T-helper 9 cell (primary cell): ENCODE measurements at places on chromosomes 13 and 19.
A peak's percentile ranks its signal among the peaks of the same experiment; 100 is the strongest.

DNA sequence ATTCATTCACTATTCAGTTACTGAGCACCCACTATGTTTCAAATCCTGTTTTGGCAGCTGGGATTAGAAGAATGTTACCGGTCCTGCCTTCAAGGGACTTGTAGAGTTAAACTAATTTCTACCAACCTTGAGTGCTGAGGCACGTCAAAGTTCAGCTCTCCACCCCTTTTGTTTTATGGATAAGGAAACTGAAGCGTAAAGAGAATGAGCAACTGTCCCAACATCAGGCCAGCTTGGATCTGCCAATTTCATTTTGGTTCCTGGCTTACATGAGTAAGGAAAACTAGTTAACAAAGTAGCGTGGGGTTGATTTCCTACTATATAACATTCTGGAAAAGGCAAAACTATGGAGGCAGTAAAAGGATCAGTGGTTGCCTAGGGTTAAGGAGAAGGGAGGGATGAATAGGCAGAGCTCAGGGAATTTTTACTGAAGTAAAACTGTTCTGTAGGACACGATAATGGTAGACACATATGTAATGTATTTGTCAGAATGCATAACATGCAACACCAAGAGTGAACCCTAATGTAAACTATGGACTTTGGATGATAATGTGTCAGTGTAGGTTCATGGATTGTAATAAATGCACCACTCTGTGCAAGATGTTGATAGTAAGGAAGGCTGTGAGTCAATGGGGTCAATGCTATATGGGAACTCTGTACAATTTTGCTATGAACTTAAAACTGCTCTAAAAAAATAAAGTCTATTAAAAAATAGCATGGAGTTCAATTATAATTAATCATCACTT lies 19.9 kb upstream of the MTIF3 start:
- DNase-seq, result no peak

DNA sequence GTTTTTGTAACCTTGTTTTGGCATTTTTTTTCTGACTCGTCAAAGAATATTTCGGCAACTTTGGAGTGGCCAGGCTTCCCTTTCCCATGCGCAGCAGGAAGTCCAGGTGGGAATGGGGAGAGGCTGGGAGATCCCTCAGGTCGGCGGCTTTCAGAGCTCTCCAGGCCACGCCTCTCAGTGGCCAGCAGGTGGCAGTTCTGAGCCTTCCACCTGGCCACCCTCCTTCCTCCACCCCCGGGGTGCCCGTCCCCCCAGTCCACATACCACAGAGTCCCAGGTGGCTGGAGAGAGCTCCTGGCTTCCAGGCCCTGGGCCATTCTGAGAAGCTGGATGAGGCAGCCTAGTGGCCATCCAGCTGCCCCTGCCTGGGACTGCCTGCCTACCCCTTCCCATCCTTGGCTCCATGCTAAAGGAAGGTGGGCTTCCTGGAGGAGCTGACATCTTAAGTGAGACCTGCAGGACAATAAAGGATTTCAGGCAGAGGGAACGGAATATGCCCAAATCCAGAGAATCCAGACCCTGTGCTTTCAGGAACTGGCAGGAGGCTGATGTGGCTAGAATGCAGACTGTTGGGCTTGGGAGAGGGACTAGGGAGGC lies 46.3 kb downstream of the CCNE1 start:
- peak; percentile 22 for DNase-seq

DNA sequence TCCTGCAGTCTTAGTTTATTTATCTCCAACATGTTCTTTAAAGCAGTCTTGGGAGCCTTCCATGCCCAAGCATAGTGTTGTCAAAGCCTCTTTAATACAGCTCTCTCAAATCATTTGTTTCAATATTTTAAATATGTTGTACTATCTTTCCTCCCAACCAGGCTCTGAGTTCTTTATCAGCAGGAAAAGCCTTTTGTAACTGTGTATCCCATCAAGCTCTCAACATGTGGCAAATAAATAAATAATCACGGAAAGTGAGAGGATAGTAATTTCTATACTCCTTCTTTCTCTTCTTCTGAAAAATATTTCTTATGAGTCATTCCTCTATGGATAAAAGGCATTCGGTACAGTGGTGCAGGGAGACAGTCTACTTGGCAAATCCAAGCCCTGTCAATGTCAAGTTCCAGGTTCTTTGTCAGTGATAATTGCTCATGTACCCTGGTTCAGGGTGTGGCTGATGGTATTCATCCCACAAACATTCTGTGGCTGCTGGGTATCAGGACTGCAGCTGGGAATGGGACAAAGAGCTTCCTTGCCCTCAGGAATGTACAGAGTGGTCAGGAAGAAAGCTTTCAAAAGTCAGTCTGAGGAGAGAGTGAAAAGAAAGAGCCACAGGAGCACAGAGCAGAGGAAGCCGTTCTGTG lies 384.3 kb downstream of the EFNB2 start:
- DNase-seq, result no peak

GRCh38 chr13:19862481-19863313 lies 752 bp downstream of the ZMYM5 start:
- DNase-seq, result peak; percentile 23

GRCh38 chr13:69315039-69315438 lies 792.6 kb upstream of the ATXN8OS start:
- no peak for DNase-seq

DNA sequence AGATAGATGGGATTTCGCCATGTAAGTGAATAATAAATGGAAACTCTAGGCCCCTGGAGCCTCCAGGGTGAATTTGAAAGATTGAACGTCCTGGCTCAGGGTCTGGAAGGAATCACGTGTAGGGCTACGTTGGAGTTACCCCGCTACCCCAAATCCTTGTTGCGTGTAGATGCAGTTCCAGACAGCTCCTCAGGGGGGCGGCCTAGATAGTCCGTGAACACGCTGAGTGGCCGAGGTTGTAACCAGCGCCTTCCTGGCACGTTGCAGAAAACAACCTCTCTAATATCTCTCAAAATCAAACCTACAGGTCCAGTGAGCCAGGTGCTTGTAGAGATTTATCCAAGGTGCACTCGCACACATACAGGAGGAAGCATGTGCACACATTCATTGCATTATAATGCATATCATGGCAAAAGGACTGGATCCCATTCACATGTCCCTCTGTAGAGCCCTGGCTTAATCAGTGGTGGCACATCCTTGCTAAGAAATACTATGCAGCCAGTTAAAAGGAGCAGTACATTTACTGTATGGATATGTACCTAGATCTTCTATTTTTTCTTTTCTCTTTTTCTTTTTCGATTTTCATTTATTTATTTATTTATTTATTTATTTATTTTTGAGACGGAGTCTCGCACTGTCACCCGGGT lies 2.5 kb upstream of the KEAP1 start:
- DNase-seq, result peak; percentile 78

- no peak for DNase-seq
These were observed 4.6 kb upstream of the CDC42EP5 start for GRCh38 chr19:54477650-54478049.

DNA sequence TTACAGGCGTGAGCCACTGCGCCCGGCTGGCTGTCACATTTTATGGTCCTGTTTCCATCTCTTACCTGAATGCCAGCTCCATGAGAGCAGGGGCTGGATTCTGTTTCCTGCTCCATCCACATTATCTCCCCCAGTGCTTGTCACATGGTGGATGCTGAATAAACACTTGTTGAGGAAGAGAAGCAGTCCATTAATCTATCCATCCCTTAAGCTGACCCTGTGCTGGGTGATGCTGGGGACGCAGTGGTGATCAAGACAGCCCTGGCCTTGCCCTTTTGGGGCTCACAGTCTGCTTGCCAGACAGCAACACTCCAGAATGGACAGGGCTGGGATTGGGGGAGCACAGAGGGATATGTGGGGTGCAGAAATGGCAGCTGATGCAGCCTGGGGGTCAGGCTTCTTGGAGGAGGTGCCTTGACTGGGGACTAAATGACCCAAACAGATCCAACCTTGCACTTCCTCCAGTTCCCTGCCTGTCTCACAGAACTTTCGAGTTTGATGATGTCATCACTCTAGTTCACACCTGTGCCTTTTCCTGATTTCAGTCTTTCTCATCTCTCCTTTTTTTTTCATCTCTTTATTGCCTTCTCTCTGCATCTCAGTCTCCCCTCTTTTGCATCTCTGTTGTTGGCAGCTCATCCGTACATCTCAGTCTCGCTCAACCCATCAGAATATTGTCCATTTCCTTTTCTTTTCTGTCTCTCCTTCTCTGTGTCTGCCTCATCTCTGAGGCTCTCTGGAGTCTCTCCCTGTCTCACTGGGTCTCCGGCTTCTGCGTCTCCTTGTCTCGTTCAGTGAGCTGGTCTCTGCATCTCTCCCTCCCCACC lies 4.6 kb downstream of the IRF2BP1 start:
- no peak for DNase-seq

- no peak for DNase-seq
These were observed 45.1 kb downstream of the TMEM255B start for GRCh38 chr13:113804017-113804702.

- DNase-seq, result no peak
These were observed 12.9 kb downstream of the SIGLECL1 start for GRCh38 chr19:51263808-51264207.

DNA sequence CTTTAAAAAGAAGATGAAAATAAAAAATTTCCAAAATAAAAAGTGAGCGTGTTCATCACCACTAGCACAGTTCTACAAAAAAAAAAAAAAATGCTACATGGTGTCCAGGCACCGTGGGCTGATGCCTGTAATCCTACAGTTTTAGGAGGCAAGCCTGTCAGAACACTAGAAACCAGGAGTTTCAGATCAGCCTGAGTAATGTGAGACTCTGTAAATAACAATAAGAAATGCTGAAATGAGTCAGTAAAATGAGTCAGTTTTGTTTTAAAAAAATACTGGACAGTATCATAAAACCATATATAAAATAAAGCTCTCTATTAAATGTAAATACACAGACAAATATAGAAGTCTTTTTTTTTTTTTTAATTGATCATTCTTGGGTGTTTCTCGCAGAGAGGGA lies 30.0 kb downstream of the ZNF91 start:
- DNase-seq, result no peak

GRCh38 chr13:104286566-104287290 lies 1220.5 kb upstream of the SLC10A2 start:
- DNase-seq, result no peak

- peak; percentile 73 for DNase-seq
These were observed 13.6 kb downstream of the CFD start for GRCh38 chr19:873084-873483.

DNA sequence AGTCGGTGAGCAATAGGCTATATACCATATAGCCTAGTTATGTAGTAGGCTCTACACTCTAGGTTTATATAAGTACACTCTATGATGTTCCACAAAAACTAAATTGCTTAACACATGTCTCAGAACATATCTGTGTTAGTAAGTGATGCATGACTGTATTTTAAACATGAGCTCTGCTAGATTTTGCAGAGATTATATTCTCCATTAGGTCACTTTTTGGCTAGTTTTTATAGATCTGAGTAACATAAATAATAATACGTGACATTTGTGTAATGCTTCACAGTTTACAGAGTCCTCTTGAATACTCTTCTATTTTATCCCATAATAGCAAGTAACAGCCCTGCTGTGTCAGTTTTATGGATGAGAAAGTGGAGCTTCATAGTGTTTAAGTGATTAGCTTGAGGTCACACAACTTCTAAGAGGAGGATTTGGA lies 47.8 kb downstream of the NDFIP2 start:
- DNase-seq, result no peak
